ENCODE measurements at places on chromosomes 5 and 9.
A peak's percentile ranks its signal among the peaks of the same experiment; 100 is the strongest.

- no peak for DNase-seq
These were observed 520.1 kb upstream of the SMC2 start for GRCh38 chr9:103574056-103574455.

DNA sequence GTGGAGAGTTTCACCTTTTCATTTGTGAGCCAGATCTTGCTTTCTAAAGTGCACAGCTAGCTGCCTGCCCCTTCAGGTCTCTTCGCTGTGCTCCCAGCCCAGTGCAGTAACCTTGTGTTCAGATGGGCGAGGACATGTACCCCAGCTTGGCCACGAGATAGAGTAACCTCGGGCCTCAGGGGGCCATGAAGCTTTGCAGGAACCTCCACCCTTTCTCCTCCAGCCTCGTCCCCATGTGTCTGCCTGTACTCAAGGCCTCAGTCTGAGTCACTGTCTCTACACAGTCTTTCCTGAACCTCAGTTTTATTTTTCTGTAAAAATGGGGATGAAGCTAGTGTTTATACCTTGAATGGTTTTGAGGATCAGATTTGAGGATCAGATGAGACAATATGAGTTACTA lies 37.9 kb downstream of the ERGIC1 start:
- DNase-seq, result no peak

- no peak for DNase-seq
These were observed 131.5 kb downstream of the PAM start for GRCh38 chr5:102886586-102886985.

DNA sequence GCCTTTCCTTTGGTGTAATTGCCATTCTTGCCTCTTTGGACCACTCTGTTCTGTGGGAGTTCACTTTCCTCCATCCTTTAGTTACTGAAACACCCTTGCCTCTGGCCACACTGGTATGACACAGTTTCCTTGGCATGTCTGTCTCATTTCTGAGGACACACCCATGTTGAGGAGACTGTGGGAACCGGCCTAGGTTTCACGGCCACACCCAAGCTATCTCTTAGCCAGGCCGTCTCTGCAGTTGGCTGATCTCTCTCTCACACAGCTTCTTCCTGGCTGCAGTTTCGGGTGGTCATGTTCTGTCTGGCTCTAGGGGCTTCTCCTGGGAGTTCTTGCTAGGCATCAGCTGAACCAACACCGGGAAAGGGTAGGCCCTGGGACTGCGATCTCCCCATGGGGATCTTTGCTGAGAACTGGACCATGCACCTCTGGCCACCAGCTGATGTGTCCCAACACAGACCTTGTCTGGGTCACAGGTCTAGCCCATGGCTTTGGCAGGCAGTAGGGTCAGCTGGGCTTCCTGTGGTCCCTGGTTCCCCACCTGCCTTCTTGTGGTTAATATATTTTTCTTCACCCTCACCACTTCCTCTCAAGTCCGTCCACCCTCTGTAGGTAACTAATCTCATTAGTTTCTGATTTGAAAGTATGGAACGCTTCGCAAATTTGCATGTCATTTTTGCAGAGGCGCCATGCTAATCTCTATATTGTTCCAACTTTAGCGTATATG lies 24.9 kb downstream of the ARHGEF37 start:
- DNase-seq, result no peak

DNA sequence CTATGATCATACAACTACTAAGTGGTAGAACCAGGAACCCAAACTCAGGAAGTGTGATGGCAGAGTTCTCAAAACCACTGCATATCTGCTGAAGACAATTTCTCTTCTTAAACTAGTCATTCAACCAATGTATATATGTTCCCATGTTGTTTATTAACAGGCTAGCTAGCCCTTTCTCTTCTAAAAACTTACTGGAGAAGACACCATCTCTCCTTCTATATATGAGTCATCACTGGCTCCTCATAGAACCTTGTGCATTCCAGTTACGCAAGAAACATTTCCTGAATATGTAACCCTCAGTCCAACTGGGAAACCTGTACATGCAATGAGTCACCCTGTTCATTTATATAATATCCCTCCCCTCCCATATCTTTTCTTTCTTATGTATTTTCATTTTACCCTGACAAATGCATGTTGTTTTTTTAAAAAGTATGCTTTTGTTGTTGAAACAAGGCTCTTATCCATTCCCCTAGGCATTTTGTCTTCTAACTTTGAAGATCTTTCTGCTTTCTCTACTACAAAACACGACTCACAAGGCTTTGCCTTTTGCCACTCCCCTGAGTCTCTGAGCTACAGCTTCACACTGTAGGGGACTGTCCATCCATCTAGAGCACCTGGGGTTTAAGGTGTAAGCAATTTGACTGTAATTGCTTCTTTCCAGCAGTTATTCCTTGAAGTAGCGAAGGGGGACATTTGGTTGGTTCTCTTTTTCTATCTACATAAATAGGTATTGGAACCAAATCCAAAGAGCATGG lies 119.5 kb downstream of the ANXA1 start:
- no peak for DNase-seq

- no peak for DNase-seq
These were observed 4.5 kb downstream of the OCLN start for GRCh38 chr5:69497006-69497520.

GRCh38 chr5:167657016-167657415 lies 634.4 kb upstream of the WWC1 start:
- no peak for DNase-seq

- peak; percentile 13 for DNase-seq
These were observed 92.6 kb upstream of the ZNF618 start for GRCh38 chr9:113783475-113783874.

DNA sequence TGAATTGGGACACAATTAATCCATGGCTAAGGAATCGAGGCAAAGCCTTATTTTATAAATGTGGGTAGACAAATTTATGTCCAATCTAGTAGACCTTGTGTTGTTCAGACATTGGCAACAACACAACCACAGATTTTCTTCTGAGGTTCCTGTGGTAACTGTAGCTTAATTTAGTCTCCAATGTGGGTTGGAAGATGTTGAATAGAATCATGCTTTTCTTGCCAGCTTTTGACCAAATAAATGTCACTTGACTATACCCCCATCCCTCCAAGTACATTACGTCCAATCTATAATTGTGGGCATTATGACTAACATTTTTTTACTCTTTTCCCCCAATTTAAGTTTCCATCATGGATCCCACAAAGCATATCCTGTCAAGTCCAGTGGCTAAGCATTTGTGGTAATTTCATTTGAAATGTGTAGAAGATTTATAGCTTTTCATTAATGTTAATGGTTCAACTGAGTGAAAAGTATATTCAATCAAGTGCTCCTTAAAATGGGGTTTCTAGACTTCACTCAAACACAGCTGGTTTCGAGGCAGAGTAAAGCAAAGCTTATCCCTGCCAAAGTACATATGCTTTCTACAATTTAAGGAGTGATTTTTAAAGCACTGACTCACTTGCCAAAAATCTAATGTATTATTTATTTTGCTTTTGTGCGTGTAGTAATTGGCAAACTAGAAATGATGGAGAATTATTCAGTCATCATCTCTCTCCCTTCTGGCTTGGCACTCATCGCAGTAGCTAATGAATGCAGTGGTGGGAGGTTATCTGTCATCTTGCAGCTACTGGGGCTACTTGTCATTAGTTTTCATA lies 141.8 kb downstream of the FAM174A start:
- no peak for DNase-seq

DNA sequence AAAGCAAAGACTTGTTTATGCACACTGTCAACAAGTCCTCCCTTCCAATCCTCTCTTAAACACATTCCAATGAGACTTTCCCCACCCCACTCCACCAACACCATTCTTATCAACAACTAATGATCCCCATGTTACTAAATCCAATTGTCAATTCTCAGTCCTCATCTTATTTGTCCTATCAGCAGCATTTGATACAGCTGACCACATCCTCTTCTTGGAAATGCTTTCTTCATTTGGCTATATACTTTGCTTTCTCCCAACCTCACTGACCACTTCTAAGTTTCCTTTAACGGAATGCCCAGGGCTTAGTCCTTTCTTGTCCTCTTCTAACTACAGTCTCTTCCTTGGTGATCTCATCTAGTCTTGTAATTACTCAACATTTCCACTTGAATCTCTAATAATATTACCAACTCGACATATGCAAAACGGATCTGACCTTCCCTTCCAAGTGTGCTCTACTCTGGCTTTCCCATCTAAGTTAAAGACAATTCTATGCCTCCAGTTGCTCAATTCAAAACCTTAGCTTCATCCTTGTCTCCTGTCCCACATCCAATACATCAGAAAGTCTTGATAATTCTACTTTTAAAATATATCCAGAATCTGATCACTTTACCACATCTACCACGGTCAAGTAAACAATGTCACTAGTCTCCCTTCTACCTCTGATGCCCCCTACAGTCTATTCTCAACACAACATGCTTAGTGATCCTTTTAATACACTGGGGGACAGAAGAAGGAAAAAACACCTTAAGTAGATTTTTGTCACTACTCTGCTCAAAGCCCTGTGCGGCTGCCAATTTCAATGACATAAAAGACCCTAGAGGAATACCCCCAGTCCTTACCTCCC lies 25.5 kb downstream of the AGTPBP1 start:
- DNase-seq, result no peak

GRCh38 chr5:138911441-138911840 lies 36.3 kb upstream of the LRRTM2 start:
- DNase-seq, result no peak

GRCh38 chr9:123087359-123087888 lies 54.0 kb downstream of the GPR21 start:
- DNase-seq, result no peak

DNA sequence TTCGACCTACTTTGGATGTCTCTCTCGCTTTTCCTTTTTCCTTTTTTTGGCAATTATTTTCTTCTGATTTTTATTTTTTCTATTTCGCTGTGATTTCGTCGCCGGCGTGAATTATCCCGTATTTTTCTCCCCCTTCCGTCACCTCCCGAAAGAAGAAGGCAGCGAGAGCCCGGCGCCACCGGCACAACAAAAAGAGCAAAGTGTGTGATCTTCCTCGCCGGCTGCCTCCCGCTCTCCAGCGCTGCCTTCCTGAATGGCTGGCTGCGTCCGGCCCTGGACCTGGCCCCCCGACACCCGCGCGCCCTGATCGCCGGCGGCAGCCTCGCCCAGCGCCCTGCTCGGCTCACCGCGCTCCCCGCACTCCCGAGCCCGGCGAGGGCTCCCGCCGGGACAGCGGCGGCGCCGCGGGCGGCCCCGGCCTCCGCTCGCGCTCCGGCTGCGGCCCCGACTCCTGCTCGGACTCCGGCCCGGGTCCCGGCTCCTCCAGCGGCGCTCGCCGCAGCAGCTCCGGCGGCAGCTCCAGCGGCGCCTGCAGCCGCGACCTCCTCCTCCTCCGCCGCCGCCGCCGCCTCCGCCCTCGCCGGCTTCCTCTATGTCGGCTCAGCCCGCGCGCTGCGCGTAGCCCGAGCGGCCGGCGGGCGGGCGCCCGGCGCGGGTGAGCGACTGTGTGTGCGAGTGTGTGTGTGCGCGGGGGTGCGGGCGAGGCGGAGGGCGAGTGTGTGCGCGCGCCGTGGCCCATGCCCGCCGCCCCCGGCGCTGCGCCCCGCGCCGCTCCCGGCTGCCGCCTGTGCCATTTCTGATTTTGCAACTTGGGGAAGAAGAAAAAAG lies 960 bp downstream of the NR2F1 start:
- DNase-seq, result no peak

DNA sequence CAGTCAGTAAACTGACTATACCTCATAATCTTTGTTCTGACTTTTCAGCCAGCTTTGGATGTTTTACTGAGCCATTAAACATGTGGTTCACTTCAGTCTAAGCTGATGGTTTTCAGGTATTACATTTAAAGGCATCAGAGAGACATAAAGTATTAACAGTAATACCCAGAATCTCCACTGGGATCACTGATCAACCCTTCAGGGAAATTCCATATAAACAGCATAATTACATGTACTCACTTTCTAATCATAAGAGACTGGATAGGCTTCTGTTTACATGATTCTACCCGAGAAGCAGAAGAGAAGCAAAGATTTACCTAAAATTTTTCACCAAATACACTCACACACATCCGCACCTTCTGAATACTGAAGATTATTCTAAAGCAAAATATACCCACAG lies 186.7 kb upstream of the FREM1 start:
- no peak for DNase-seq

GRCh38 chr9:71079451-71079850 lies 42.0 kb downstream of the TRPM3 start:
- no peak for DNase-seq

GRCh38 chr5:74433896-74434829 lies 206.4 kb downstream of the ENC1 start:
- no peak for DNase-seq

DNA sequence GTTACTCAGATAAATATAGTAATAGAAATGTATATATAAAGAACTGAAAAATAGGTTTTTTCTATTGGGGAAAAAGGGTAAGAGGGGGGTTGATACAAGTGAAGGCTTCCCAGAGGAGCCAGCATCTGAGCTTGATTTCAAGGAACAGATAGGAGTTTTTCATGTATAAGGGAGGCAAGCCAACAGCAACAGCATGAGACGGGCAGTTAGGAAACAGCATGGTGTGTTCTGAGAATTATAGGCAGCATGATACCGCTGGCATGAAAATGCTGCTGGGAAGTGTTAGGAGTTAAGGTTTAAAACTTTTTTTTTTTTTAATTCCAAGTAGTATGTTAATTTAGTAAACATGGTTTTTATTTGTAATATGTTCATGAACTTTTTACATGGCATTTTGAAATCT lies 9.7 kb downstream of the CDC37L1 start:
- no peak for DNase-seq

GRCh38 chr9:89841456-89841855 lies 236.6 kb downstream of the GADD45G start:
- DNase-seq, result peak; percentile 70
